ENCODE measurements at places on chromosomes 11 and 22. TPM values are rescaled to one million over a fixed set of nuclear protein-coding genes. Genes with fewer than 3 reads are reported as not detected.

Gene GAL3ST1
- total RNA-seq, result not detected

Gene IL10RA
- 83.6 TPM for total RNA-seq

Gene TPST2
- 43.1 TPM for total RNA-seq

Gene NFAM1
- 0.19 TPM for total RNA-seq

Gene OR52E8
- total RNA-seq, result not detected

Gene LRRC10B
- total RNA-seq, result not detected

Gene HEPN1
- total RNA-seq, result not detected

Gene EI24
- total RNA-seq, result 47.1 TPM

Gene ROBO4
- total RNA-seq, result not detected

Gene CENATAC
- 97.8 TPM for total RNA-seq

Gene TMEM45B
- total RNA-seq, result not detected

Gene C22orf31
- total RNA-seq, result not detected

Gene INS
- not detected for total RNA-seq

Gene ZDHHC13
- total RNA-seq, result 22.1 TPM

Gene MPEG1
- not detected for total RNA-seq

Gene OR8A1
- total RNA-seq, result not detected

Gene PNPLA3
- 0.14 TPM for total RNA-seq

Gene NAALAD2
- not detected for total RNA-seq

Gene GLYAT
- total RNA-seq, result not detected

Gene OTOG
- not detected for total RNA-seq

Gene SPON1
- total RNA-seq, result 0.10 TPM

Gene OR2AT4
- total RNA-seq, result not detected

Gene ISX
- total RNA-seq, result not detected

Gene MUC15
- not detected for total RNA-seq

Gene ST14
- total RNA-seq, result not detected

Gene SDF2L1
- 127 TPM for total RNA-seq

Gene C11orf42
- total RNA-seq, result not detected

Gene PSMA1
- total RNA-seq, result 259 TPM

Gene PLCB3
- 13.9 TPM for total RNA-seq

Gene GATD1
- total RNA-seq, result 99.7 TPM

Gene FAT3
- total RNA-seq, result not detected

Gene LMNTD2
- 2.1 TPM for total RNA-seq

Gene VWA5A
- 12.5 TPM for total RNA-seq

Gene DEPDC7
- 1.1 TPM for total RNA-seq

Gene PCNX3
- 96.9 TPM for total RNA-seq

Gene KRTAP5-2
- not detected for total RNA-seq

Gene PATE4
- total RNA-seq, result not detected

Gene TIMM8B
- 54.6 TPM for total RNA-seq

Gene CBX7
- 4.9 TPM for total RNA-seq

Gene CAPN5
- total RNA-seq, result 2.7 TPM

Gene OR5AP2
- total RNA-seq, result not detected

Gene NRIP3
- total RNA-seq, result 2.7 TPM

Gene CHADL
- total RNA-seq, result 0.45 TPM

Gene ACTN3
- total RNA-seq, result 0.12 TPM

Gene C11orf65
- total RNA-seq, result 0.31 TPM

Gene DKK3
- total RNA-seq, result not detected

Gene TSKU
- not detected for total RNA-seq

Gene OR5B3
- total RNA-seq, result not detected

Gene CHRM1
- total RNA-seq, result not detected

Gene CRYBB2
- not detected for total RNA-seq

Gene RASL10A
- total RNA-seq, result 2.0 TPM

Gene RFPL3
- not detected for total RNA-seq

Gene YAP1
- total RNA-seq, result 0.56 TPM

Gene APOBEC3B
- total RNA-seq, result 0.64 TPM

Gene GNG3
- not detected for total RNA-seq

Gene OR10G8
- not detected for total RNA-seq

Gene MMP10
- total RNA-seq, result not detected

Gene CRYAB
- not detected for total RNA-seq

All from natural killer cell treated with Interleukin-12 subunit alpha and Interleukin-12 subunit beta and Interleukin-15 and Interleukin-18, amount 100 ng/mL, for 72 hours (primary cell).